ENCODE measurements at places on chromosomes 16 and 17.

DNA sequence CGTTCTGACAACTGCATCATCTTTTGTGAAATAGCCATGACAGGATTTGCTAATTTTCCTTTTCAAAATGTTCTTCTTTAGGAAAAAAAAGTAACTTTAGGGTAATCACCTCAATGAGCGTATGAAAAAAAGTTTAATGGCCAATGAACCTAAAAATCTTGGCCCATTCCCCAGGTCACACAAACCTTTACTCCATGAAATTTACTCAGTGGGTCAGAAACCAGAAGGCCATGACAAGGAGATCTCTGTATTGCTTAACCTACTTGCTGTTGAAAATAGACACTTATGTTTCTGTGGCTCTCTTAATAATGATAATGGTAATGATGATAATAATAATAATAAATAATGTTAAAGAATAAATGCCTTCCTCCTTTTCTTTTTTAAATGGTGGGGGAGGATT, 180.8 kb upstream of the IRX3 start:
- DNase-seq: no peak

DNA sequence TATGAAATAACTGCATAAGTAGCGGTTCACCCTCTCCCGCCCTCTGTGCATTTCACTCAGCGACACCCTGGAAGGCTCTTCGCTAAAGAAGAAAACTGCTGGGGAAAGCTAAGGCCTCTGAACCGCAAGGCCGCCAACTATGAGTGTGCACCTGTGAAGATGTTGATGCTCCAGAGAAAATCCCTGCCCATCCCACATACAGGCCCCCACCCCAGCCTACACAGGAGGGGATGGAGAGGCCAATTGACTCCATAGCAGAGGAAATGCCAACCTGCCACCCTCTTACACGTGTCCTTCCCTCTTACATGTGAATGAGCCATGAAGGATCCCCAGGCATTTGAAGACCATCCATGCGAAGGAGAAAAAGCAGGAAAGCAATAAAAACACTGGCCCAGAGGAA, 104.8 kb downstream of the MGAT5B start:
- DNase-seq: no peak

DNA sequence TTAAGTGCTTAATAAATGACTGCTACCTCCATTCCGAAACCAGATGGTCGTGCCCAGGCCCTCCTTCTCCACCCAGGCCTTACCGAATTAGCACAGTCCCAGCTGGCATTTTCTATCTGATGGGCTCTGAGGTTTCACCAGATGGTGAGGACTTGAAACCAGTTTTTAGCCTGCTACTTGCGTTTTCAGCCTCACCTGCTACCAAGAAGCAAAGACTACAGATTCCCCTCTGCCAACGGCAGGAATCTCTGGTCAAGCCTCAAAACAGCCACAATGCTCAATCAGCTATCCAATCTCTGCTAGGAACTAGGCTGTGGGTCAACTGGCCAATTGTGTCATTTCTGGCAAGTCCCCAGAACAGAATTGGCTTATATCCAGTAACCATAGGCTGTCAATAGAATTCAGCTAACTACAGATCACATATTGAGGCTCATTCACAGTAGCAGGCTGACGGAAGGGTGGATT, 11.7 kb downstream of the PECAM1 start:
- no peak for DNase-seq

DNA sequence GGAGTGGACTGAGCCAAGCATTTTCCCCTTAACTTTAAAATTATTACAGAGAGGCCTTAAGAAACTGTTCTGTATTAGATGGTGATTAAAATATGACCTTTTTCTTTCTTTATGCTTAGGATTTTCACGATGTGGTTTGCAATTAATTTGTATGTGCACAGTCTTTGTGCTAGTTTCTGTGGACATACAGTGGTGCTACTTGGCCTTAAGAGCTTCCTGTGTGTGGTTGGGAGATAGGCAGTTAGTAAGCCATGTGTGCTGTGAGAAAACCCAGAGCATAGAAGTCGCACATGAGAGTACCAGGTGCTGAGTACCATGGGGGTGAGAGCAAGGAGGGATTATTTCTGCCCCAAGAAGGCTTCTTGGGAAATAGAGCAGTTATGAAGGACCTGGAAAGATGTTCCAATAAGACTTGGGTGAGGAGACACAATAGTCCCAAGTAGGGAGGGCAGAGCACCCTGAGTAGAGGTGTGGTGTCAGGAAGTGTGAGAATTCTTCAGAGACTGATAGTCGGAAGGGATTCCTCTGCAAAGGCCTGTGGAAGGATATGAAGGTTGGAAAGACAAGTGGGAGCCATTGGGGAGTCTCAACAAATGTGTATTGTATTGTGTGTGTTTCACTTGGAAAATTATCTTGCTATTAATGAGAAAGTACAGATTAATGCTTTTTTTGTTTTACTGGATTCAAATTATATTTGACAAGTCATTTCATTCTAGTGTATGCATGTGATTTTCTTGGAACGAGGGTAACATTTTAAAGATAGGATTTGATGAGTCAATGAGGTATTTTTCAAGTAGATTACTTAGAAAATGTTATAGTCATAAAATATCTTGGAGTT, 239.9 kb downstream of the PRKCA start:
- DNase-seq: no peak

DNA sequence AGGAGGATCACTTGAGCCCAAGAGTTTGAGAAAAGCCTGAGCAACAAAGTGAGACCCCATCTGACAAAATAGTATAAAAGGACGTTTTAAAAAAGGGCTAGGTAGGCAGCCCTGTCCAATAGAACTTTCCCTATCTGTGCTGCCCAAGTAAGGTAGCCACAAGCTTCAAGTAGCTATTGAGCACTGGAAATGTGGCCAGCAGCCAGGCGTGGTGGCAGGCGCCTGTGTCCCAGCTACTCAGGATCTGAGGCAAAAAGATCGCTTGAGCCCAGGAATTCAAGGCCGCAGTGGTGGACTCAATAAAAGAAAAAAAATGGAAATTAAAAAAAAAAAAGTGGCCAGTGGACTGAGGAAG, 1.5 kb upstream of the NQO1 start:
- no peak for DNase-seq

Measured in stimulated activated CD4-positive, alpha-beta T cell treated with anti-CD3 and anti-CD28 coated beads, Interleukin-1b, Interleukin-23, amount 100 ng/mL, for 1 hour (primary cell).